Osteocyte (in vitro differentiated cells): ENCODE measurements at places on chromosomes 7 and 10. TPM values are rescaled to one million over a fixed set of nuclear protein-coding genes. Genes with fewer than 3 reads are reported as not detected.

DNA sequence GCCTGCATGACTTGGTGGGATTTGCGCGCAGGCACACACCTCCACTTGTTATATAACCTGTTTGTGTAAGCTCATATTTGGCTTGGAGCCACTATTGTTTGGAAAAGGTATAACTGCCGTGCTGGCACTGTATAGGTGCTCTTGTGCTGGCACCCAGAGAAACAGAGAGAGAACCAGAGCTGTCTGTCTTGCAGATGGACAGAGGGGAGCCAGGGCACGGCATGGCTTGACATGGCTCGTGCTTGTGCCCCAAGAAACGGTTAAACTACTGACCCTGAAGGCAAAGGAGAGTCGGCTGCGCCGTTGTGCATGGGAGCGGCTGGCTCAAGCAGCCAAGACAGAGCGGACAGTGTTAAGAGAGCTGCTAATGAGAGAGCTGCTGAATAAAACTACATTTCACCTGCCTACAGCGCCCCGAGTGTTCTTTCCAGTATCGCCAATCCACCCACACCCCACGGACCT lies 23.2 kb downstream of the RAPGEF5 start:
- H3K27ac ChIP-seq: no peak overlapping the region
- H3K27me3 ChIP-seq: peaks cover 10% of the 10 kb centered on the region
- no peaks in the 10 kb centered on the region for H3K4me1 ChIP-seq

DNA sequence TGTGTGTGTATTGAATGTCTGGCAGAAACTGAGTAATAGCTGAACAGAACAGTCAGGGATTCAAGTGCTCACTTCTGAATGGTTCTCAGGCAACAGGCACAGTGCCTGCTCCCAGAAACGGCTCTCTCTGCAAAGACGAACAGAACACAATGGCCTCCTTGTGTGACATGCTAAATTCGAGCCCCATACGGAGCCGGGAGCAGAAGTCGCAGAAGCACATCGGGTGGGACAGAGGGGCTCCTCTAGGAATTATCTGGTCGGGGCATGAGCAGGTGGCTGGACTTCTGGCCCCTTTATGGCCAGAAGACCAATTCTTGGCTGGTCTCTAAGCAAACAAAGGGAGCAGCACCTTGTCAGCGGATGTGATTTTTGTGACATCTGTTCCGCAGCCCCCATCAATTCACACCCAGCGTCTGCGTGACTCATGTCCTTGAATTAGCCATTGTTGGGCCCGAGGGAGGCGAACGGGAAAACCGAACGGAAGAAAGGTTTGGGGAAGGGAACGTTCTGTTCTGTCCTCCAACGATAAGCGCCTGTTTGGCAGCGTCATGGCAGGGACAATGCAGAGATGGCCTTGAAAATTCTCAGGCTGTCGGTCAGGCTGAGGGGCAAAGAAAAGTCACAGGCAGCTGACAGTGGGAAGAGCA lies 47.3 kb upstream of the NPTX2 start:
- no peaks in the 10 kb centered on the region for H3K27me3 ChIP-seq
- no peak for DNase-seq
- H3K27ac ChIP-seq: no peak overlapping the region
- H3K36me3 ChIP-seq: no peaks in the 10 kb centered on the region
- no peak overlapping the region for H3K4me3 ChIP-seq
- H3K4me1 ChIP-seq: peaks cover 23% of the 10 kb centered on the region

DNA sequence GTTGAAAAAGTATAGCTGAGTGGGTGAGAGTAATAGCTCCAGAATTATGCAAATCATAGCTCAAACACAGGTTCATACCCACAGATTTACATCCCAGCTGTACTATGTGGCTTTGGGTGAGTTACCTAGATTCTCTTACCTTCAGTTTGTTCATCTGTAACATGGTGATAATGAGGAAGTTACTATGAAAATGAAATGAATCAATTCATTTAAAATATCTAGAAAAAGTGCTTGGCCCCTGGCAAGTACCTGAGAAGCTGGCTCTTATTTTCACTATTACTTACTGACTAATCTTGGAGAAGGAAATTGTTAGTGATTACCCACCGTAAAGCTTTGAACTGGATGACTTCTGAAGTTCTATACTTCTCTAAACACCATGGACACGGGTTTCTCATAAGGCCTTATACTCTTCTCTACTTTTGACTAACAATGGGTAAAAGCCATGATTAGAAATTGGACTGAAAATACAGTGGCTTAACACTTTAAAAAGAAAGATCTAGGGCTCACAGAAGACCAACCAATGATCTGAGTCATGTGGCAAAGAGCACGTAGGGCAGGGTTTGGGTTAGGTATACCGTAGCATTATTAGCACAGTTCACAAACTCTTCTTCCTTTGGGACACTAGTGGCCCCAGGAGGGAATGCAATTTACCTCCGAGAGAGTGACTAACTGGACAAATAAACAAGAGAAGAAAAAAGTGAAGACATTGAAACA lies 149.2 kb downstream of the PLPP4 start:
- H3K4me3 ChIP-seq: no peak overlapping the region
- H3K27ac ChIP-seq: no peak overlapping the region
- no peak for DNase-seq
- H3K36me3 ChIP-seq: no peaks in the 10 kb centered on the region
- H3K27me3 ChIP-seq: no peaks in the 10 kb centered on the region

- H3K27ac ChIP-seq: no peak overlapping the region
- DNase-seq: no peak
- H3K4me1 ChIP-seq: peaks cover 65% of the 10 kb centered on the region
- no peak overlapping the region for H3K4me3 ChIP-seq
- peaks cover 41% of the 10 kb centered on the region for H3K36me3 ChIP-seq
Measured at GRCh38 chr7:47313564-47313963, 268.3 kb downstream of the TNS3 start.

- no peak overlapping the region for H3K4me3 ChIP-seq
- no peaks in the 10 kb centered on the region for H3K4me1 ChIP-seq
- no peak overlapping the region for H3K27ac ChIP-seq
Measured at GRCh38 chr7:90078921-90079320, 75.3 kb upstream of the STEAP1 start.

DNA sequence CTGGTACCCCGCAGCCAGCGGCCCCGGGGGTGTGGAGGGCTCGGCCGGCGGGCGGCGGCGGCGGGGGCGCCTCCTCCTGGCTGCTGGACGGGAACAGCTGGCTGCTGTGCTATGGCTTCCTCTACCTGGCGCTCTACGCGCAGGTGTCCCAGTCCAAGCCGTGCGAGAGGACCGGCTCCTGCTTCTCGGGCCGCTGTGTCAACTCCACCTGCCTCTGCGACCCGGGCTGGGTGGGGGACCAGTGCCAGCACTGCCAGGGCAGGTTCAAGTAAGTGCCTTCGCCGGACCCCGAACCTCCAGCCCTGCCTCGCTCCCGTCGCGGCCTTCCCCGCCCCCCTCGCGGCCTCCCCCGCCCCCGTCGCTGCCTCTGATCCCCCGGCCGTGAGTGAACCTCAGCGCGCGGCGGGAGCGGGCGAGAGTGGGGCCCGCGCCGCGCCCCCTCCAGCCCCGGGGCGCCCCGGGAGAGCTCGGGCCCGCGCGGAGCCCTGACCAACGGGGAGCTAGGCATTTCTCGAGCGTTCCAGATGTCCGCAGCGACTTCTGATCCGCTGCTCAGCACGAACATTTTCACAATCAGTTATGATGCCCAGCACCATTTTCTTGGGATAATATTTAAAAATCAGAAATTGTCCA lies 727 bp downstream of the ATRNL1 start:
- H3K36me3 ChIP-seq: no peaks in the 10 kb centered on the region
- H3K27me3 ChIP-seq: no peaks in the 10 kb centered on the region
- H3K4me1 ChIP-seq: peaks cover 18% of the 10 kb centered on the region
- H3K27ac ChIP-seq: peak overlapping the region; percentile 21

- DNase-seq: peak; percentile 88
- no peaks in the 10 kb centered on the region for H3K27me3 ChIP-seq
- H3K27ac ChIP-seq: peak overlapping the region; percentile 89
- no peaks in the 10 kb centered on the region for H3K36me3 ChIP-seq
Measured at GRCh38 chr10:91590142-91590903, 42.5 kb downstream of the PPP1R3C start.

Gene SPACDR
- total RNA-seq: 0.46 TPM in 1 of 2 replicates, not detected in the other

Gene SPDYE5
- not detected in 2 replicates for total RNA-seq

Gene FAM24B
- total RNA-seq: 0.70 TPM in 1 of 2 replicates, not detected in the other

Gene TMEM139
- not detected in 2 replicates for total RNA-seq

Gene TAS2R5
- 3.1 and 3.2 TPM in 2 replicates for total RNA-seq

Gene KCNH2
- total RNA-seq: not detected in 2 replicates

Gene PNLIPRP2
- not detected in 2 replicates for total RNA-seq
